ENCODE measurements at places on chromosomes 6 and 20.

DNA sequence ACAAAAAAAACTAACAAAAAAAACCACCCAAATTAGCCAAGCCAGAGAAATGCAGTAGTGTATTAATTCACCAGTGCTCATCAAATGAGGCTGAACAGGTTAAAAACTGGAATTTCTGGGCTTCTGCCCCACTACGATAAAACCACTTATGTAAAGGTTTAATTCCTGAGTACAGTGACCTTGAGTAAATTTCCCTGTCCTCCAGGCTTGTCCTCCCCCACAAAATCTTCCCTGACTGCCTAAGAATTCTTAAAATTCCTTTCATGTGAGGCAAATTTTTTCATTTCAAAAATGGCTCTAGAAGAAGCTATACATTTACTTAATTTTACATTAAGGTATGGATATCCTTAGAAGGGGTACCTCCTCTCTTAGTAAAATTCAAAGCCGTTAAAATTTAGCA is 80.1 kb upstream of the ID4 start:
- no peak for DNase-seq

GRCh38 chr6:52568320-52568719 is 8.5 kb downstream of the TRAM2 start:
- DNase-seq, result no peak

DNA sequence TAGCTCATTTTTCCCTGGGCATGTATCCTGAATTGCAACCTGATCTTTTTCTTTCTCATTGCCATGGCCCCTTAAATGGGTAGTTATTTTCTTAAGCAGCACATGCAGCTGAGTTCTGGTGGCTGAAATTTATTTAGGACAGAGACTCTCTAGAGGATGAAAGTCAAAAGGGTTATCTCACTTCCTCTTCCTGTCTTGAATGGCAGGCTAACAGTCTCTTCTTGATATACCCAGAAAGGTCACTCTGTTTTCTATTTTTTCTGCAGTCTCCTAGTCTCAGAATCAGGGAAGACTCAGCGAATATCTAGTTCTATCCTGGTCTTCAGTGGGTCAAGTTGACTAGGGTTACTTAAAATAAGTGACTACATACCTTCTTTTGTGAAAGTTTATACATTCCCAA is 243.3 kb downstream of the EPHA7 start:
- DNase-seq, result no peak

- DNase-seq, result no peak
These were observed 490.0 kb downstream of the GRIK2 start for GRCh38 chr6:101883505-101883904.

DNA sequence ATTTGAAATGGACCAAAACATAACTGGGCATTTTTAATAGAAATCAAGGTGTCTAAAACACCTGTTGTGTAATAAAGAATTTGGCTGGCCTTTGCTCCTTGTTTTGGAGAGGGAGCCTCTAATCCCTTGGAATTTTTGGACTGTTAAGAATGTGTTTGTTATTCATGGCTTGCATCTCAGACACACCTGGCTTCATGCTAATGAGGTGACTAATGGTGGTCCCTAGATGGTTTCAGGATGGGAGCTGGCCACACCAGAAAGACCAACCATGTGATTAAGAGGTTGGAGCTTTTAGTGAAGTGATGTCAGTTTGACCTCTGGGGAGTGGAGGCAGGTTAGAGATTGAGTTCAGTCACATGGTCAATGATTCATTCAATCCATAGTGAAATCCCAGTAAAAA is 328.4 kb downstream of the DHX35 start:
- DNase-seq, result no peak

- DNase-seq, result no peak
These were observed 136.2 kb upstream of the INSM1 start for GRCh38 chr20:20231528-20232298.

DNA sequence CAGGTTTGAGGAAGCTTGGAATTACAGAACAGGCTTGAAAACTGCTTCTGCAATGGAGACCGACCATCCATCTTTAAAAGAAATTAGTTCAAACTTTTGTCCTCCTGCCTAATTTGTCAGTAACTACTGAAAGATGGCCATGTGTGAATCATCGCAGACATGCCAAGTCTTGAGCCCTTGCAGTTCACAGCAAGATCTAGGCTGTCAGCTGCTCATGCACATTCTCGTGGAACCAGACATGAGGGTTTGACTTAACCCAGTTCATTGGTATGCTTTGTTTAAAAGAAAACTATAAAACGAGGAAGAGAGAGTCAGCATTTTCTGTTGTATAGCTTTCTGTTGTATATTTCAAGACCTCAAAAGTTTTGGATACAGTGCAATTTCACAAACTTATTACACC is 74.0 kb upstream of the SAMD5 start:
- no peak for DNase-seq

- DNase-seq, result no peak
These were observed 373.6 kb downstream of the PLCB1 start for GRCh38 chr20:8505476-8506200.

DNA sequence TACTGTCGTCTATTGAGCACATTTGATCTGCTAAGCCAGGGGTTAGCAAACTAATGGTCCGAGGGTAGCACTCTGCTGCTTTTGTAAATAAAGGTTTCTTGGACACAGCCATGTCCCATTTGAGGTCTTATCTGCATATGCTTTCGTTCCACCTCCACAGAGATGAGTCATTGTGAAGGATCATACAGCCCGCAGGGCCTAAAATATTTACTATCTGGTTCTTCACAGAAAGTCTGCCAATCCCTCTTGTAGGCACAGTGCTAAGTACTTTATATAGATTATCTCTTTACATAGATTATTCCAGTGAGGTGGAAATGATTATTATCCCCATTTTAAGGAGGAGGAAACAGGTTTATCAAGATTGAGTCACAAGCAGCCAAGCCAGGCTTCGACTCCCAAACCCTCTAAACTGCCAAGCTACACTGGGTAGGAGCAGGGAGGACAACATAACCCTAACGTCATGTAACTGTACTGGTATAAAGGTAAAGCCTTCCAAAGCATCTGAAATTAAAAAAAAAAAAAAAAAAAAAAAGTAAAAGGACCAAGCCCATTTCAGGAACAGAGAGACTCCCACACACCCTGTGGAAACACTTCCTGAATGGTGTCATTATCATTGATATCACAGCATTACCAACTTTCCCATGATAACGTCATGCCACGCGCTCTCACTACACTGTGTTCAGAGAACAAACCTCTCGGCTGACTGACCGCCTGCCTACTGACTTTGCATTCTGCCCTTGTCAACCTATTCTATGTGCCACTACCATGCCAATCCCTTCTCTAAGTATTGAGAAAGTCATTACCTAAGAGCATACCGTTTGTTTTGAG is 101.0 kb downstream of the KIF16B start:
- no peak for DNase-seq

Measured in NCI-H526 (cell line).